ENCODE measurements at places on chromosomes 5 and 9.

- no peak for DNase-seq
These were observed 15.9 kb upstream of the OMD start for GRCh38 chr9:92439921-92440750.

GRCh38 chr9:115849679-115850412 lies 303.7 kb upstream of the PAPPA start:
- DNase-seq: no peak

- no peak for DNase-seq
These were observed 508.5 kb upstream of the DAP start for GRCh38 chr5:11269515-11269914.

DNA sequence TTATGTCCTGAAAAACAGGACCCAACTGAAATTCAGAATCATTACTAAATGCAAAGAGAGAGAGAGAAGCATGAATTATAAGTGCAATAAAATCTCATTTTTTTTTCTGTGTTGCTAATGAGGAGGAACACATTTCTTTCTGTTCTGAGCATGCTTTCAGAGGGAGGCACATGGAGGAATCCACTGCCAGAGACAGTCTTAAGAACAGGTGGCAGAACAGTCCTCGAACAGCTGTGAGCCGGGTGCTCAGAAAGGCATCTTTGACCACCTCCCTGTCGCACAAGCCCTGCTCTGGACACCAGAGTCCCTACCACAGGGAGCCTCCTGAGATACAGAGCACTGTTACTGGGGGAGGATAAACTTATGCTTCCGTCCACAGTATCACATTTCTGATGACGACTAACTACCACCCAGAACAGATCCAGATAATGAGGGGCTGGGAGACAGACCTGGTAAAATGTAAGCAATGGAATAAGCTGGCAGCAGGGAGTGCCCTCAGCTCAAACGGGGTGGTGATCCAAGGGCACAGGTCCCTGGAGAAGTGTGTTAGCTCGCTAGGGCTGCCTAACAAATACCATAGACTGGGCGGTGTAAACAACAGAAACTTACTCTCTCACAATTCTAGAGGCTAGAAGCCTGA lies 134.0 kb downstream of the SLC1A3 start:
- DNase-seq: no peak

DNA sequence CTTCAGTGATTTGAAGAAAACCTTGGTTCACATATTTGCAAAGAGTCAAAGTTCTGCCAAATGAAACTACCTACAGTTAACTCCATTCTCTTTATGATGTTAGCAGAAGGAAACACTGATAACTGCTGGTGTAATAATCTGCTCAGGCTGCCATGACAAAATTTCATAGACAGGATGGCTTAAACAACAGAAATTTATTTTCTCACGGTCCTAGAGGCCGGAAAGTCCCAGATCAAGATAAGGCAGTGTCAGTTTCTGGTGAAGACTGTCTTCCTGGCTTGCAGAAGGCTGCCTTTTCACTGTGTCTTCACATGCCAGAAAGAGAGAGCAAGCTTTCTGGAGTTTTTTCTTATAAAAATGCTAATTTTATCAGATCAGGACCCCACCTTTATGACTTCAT lies 102.4 kb upstream of the PARP8 start:
- no peak for DNase-seq

DNA sequence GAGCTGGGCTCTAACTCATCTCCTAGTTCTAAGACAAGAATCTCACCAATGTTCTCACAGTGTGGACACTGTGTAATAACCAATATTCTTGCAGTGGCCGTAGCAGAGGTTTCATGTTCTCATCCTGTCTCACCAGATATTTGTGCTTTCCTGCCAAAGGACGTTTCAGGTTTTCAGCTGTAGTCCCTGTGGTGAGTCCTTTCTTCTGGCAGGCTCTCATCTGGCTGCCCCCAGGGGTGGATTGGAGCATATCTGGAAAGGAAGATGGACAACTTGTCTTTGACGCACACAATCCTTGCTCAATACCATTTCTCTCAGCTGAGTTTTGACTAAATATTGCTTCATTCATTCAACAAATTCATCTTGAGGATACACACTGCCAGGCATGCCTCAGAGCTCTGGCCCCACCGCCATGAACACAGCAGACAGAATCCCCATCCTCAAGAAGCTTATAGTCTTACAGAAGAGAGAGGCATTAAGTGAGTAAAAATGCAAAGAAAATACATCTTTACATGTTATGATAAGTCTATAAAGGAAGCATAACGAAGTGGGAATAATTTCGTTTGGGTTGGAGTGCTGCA lies 33.8 kb upstream of the NEURL1B start:
- no peak for DNase-seq

GRCh38 chr5:124706051-124706450 lies 40.4 kb downstream of the ZNF608 start:
- DNase-seq: no peak

Measured in type B pancreatic cell (in vitro differentiated cells).